Right cardiac atrium (tissue), 5 donors: ENCODE measurements at places on chromosomes 13 and 19. TPM values are rescaled to one million over a fixed set of nuclear protein-coding genes. Genes with fewer than 3 reads are reported as not detected.

DNA sequence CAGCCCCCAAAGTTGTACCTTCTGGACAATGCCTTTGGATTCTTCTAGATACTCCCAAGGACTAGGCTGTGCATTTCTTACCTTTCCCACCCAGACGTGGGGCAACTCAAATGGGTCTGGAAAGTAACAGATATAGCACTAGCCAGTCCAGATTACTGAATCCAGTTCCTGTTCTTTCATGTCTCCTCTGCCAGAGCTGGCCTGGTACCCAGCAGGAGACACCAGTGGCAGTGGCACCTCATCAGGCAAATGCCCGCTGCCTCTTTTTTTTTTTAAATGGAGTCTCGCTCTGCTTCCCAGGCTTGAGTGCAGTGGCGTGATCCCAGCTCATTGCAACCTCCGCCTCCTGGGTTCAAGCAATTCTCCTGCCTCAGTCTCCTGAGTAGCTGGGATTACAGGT lies 43.2 kb downstream of the N4BP2L2 start:
- DNase-seq = no peak

SRRM5 gene
- total RNA-seq = 0.29 TPM

GRCh38 chr19:52492994-52493470 lies 34.4 kb upstream of the ZNF808 start:
- DNase-seq = peak; percentile 61

- peak; percentile 89 for DNase-seq
Observed at GRCh38 chr13:21670006-21670882, 629 bp upstream of the FGF9 start.

KIR2DL3 gene
- total RNA-seq = not detected

DNA sequence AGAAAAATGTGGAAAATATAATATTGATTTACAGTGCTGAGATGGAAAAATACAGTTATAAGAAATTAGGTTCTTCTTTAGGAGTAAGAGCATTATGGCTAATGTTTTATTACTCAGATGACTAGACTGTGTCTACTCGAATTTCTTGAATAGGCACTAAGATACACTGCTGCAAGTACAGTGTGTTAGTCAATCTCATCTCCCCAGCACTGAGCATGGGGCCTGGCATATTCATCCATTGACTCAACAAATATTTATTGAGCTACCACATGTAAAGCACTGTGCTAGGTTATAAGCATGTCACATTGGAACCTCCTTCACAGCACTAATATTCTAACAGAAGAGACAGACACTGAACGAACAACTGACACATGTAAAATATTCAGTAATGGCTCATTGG lies 242.5 kb upstream of the GPC6 start:
- no peak for DNase-seq

RUBCNL gene
- 1.1 TPM for total RNA-seq

ZNF787 gene
- 29.2 TPM for total RNA-seq

DNA sequence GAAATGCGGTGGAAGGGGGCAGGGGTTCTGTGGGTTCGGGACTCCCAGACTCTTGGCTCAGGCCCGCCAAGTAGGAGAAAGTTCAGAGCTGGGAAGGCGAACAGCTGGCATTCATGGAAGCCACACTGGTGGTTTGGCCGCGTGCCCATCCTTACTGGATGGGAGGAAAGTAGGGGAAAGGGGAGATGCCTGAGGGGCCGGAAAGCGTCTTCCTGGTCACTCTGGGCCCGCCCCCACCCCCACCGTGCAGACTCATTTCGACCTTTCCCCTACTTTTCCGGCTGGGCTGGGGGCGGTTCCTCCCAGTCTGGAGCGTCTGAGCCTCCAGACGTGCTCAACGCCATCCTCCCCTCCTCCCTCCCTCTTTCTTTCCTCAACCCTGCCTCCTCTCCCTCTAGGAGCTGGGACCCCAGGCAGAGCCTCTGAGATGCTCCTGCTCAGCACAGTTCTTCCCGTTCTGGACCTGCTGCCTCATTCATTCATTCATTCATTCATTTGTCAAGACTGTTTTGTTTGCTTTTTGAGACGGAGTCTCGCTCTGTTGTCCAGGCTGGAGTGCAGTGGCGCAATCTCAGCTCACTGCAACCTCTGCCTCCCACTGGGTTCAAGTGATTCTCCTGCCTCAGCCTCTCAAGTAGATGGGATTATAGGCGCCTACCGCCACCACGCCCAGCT lies 3.5 kb downstream of the ANGPTL4 start:
- DNase-seq = peak; percentile 95

- DNase-seq = peak; percentile 46
Observed at GRCh38 chr13:28527629-28528028, 32.7 kb upstream of the FLT1 start.

CYP2S1 gene
- 1.2 TPM for total RNA-seq

GRCh38 chr13:24922387-24922744 lies 158.4 kb downstream of the RNF17 start:
- no peak for DNase-seq

CRB3 gene
- total RNA-seq = not detected

RPS15 gene
- total RNA-seq = 691 TPM

DNA sequence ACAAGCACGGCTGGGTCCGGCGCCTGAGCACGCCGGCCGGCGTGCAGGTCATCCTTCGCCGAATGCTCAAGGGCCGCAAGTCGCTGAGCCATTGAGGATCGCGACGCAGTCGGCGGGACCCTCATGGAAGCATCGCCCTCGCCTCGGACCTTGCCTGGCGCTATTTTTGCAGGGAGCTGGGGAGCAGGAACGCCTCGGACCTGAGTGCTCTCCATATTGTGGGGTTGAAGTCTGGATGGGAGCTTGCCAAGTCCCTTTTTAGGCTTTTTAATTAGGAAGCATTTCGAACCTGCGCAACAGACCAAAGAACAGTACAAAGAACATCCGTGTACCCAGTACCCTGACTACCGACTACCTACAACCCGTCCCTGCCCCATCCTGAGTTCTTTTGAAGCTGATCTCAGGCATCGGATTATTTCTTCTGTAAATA lies 628 bp downstream of the MRPL34 start:
- no peak for DNase-seq

CGB1 gene
- total RNA-seq = not detected

DNA sequence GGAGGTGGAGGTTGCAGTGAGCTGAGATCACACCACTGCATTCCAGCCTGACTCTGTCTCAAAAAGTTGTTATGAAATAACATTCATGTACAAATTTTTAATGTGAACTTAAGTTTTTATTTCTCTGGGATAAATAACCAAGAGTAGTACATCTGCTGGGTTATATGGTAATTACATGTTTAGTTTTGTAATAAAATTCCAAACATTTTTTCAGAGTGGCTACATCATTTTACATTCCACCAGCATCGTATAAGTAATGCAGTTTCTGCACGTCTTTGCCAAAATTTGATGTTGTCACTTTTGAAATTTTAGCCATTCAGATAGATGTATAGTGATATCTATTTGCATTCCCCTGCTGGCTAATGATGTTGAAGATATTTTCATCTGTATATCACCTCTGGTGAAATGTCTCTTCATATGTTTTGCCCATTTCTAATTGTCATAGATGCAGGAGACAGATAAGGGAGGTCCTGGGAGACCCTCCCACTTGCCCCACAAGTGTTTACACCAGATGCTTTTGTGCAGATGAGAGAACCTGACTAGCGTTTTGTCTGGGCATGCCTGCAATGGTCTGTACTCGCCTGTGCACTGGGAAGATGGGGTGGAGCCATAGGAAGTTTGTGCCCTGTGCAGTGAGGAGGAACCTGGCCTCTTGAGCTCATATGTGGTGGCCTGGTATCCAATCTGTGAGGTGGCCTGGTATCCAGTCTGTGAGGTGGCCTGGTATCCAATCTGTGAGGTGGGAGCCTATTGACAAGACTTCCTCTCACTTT lies 12.7 kb upstream of the KBTBD6 start:
- no peak for DNase-seq

GRCh38 chr13:40617801-40618356 lies 48.6 kb downstream of the FOXO1 start:
- DNase-seq = no peak

DNA sequence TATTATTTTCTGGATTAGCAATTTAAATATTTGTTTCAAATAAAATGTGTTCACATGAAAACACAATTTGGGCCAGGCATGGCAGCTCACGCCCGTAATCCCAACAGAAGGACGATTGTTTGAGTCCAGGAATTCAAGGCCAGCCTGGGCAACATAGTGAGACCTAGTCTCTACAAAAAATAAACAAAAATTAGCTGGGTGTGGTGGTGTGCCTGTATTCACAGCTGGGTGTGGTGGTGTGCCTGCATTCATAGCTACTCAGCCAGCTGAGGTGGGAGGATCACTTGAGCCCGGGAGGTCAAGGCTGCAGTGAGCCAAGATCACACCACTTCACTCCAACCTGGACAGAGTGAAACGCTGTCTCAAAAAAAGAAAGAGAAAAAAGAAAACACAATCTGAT lies 46.4 kb downstream of the KPNA3 start:
- DNase-seq = no peak

DNA sequence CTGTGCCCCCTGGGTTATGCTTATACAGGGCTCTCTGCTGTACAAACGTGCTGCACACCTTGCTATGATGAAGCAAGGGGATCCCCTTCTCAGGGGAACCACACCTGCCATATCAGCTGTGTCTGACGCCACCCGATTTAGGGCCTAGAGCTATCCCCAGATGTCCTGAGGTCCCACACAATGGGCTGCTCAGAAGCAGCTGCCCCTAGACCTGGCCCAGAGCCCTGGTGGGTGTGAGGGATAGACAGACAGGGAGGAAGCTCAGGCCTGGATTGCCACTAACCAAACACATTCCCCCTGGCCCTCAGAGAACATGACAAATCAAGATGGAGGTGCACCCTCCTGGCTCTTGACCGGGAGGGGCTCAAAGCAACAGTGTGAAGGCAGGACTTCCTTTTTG lies 59.3 kb downstream of the TSHZ3 start:
- no peak for DNase-seq

EDNRB gene
- total RNA-seq = 60.4 TPM

PLVAP gene
- total RNA-seq = 105 TPM

DNA sequence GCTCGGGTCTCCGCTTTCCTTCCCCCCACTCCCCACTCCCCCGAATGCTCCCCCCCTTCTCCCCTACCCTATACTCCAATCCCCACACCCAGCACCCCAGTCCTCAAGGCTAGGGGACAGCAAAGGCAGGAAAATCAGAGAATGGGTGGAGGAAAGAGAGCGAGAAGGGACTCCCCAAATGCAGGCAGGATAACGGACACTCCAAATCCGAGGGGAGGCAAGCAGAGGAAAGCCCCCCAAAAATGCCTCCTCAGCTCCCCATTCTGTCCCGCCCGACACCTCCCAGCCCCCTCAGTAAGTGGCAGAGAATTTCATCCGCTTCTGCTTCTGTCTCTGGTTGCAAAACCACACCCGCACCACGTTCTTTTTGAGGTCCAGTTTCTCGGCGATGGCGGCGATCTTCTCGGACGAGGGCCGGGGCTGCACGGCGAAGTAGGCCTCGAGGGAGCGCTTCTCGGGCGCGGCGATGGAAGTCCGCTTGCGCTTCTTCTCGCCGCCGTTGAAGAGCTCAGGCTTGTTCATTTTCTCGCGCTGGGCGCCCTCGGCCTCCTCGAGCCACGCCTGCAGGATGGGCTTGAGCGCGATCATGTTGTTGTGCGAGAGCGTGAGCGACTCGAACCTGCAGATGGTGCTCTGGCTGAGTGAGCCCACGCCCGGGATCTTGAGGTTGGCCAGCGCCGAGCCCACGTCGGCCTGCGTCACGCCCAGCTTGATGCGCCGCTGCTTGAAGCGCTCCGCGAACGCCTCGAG lies 2.1 kb downstream of the POU4F1 start:
- DNase-seq = peak; percentile 42

MAP4K1 gene
- total RNA-seq = 1.0 TPM

DNA sequence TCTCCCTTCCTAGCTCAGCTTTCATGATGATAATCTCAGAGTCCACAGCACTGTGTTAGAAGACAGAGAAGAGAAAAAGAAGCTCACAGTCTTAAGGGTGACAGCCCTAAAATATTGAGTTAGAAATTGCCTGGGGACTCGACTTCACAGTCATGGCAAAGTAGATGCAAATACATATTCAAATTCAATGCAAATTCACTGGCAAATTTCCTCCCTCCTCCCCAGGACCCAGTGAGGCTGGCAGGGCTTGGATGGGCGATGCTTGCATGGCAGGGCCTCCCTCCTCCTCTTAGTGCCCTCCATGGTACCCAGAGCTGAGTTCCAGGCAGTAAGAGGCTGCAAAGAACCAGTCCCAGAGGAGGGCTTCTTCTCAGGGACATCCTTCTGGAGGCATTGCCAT lies 115.6 kb upstream of the UQCRFS1 start:
- DNase-seq = no peak

ZNF432 gene
- 8.3 TPM for total RNA-seq

DNA sequence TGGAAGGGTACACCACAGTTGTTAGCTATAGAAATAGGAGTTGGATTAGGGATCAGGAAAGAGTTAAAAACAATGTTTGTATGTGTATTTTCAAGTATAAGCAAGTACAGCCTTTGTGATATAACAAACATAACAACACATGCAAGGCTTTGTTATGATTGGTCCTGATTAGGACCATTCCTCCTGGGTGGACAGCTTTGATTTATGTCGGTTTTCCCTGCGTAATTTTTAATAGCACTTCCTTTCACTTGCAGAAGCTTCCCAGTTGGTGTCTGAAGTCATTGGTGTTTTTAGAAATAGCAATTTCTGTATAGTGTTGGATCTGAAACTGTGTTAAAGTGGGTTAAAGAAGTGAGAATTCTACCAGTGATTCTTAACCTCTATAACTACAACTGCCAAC lies 10.0 kb downstream of the FNDC3A start:
- DNase-seq = no peak

SLITRK1 gene
- not detected for total RNA-seq

GRCh38 chr19:41415154-41415571 lies 12.0 kb downstream of the B3GNT8 start:
- no peak for DNase-seq

DNA sequence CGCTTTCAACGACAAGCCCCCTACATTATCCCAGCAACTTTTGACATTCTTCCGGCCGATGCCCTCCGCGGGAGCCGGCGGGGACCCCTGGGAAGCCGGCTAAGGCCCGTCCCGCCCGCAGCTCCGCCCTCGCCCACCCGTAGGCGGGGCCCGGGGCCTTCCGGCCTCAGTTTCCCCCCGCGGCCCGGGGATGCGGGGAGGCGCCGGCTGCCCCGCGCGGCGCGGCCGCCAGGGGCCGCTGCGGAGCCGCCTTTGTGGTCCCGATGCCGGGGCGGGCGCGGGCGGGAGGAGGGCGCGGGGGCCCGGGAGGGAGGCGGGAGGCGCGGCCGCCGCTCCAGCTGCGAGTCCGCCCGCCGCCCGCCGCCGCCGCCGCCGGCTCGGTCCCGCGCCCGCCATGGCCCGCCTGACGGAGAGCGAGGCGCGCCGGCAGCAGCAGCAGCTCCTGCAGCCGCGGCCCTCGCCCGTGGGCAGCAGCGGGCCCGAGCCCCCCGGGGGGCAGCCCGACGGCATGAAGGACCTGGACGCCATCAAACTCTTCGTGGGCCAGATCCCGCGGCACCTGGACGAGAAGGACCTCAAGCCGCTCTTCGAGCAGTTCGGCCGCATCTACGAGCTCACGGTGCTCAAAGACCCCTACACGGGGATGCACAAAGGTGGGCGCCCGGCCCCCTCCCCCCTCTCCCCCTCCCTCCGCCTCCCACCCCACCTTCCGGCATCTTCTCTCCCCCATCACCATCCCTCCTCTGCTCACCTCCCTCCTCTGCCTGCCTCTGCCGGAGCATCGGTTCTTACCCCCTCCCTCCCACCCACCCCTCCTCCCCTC lies at the start of gene CELF5:
Gene CELF5 (plus strand): TSS at position 316 of the 823 bp plus-strand sequence. CDS start 79 bp downstream, at position 395.
- DNase-seq = peak; percentile 84
